ENCODE measurements at places on chromosomes 12 and 14.
A peak's percentile ranks its signal among the peaks of the same experiment; 100 is the strongest.

DNA sequence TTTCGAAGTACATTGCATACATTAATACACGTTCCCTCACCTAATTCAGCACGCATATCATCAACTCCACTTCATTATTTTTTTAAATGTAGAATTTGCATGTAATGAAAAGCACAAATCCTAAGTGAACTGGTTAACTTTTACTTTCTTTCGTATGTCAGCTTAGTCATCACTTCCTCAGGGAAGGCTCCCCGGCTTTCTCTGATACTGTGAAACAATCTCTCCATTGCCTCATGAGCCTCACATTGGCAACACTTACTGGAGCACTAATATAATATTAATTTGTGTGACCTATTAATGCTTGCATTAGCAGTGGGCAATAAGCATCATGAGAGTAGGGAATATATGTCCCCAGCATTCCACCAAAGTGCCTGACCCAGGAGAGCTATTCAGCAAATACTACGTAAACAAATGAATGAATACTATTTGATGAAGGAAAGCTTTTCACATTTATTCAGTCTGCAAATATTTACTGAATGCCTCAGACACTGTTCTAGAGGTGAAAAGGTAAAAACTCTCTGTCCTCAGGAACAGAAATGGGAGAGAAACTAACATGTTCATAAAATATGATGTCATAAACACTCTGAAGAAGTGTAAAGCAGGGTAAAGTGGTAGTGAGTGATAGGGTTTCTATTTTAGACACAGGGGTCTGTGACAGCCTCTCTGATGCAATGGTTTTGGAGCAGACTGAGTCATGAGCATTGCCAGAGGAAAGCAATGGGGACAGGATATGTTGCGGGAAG lies 327.5 kb upstream of the DIO2 start:
- no peak for DNase-seq

- DNase-seq, result peak; percentile 87
Observed at GRCh38 chr12:50924439-50925341, 27.7 kb upstream of the HIGD1C start.

DNA sequence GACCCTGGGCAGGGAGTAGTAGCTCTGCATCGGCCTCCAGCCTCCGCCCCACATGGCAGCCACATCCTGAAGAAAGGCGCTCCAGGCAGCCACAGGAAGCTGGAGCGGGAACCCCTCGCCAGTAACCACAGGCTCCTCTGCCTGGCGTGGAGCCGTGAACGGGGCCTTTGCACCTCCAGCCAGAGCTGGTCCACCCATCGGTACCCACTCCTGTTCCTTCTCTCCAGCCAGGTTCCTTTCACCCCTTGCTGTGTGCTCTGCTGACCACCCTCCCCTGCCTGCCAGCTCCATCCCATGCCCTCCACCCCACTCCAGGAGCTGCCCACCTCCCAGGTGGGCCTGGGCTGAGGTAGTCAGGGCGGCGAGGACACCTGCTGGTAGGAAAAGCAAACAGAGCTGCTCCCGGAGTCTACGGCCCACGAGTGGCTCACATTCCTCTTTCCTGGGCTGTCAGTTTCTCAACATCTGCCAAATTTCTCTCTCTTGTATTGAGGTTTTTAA lies 2.7 kb downstream of the TGFB3 start:
- no peak for DNase-seq

DNA sequence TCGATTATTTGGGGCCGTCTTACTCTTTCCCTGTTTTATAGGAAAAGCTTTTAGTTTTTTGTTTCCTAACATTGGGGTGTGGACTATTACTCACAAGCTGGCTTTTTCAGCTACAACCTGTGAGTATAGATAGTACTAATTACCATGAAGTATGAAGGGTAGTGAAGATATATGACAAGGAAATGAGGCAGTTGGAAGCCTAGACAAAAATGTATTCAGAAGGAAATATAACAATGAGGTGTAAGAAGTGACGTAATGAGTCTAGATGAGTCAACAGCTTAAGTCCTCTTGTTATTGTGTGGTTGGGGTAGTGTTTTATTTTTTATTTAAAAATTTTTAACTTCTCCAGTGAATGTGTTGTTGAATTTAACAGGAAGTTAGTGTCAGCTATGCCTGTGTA lies 804.5 kb downstream of the NRXN3 start:
- DNase-seq, result no peak

DNA sequence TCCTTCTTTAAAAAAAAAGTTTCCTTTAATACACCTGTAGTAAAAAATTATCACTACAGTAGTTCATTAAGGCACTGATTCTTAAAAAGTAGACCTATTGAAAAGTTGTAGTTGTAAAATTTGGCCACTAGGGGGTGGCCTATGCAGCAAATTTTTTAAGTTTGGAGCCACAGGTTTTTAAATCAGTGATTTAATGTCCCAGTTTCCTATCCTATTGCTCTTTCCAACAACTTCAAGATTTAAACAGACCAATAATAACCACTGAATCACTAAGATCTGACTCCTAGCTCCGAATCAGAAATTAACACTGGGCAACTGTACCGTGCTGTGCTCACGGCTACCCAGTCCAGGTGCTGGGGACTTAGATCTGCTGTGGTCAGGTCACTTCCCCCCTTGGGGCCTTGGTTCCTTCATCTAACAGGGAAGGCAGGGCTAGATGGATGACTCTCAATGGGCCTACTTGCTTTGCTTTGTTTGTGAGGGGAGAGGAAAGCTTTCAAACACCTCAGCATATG lies 279.3 kb downstream of the MED13L start:
- DNase-seq, result peak; percentile 39

- peak; percentile 89 for DNase-seq
Observed at GRCh38 chr14:93939304-93940229, 12.4 kb downstream of the FAM181A start.

GRCh38 chr14:102537981-102538601 lies 28.5 kb upstream of the ANKRD9 start:
- no peak for DNase-seq

DNA sequence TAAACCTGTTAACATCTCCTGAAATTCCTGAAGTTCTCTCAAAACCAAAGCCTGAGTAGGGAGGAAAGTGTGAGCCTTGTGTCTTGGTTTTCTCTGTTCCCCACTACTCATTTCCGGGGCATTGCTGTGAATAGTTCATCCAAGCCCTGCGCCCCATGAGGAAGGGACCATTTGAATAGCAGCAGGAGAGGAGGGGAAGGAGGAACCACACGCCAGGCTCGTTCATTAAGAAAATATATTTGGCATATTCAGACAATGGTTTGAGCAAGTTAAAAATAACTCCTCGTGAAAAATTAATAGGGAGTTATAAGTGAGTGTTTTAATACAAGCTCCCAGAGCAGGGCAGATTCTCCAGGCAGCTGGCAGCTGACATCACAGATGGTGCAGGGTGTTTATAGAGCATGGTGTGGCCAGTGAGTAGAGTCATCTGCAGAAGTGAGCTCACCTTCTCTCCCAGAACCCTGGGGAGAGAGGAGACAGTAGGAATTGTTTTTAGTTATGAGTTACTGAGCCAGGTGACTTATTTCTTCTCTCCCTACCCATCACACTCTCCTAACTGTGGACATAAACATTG lies 29.5 kb upstream of the CISTR start:
- no peak for DNase-seq

GRCh38 chr14:72883961-72884360 lies 9.9 kb downstream of the DPF3 start:
- peak; percentile 57 for DNase-seq

GRCh38 chr12:53722450-53723041 lies 4.7 kb downstream of the CALCOCO1 start:
- no peak for DNase-seq
